ENCODE measurements at places on chromosomes 5 and 9. TPM values are rescaled to one million over a fixed set of nuclear protein-coding genes. Genes with fewer than 3 reads are reported as not detected.

DNA sequence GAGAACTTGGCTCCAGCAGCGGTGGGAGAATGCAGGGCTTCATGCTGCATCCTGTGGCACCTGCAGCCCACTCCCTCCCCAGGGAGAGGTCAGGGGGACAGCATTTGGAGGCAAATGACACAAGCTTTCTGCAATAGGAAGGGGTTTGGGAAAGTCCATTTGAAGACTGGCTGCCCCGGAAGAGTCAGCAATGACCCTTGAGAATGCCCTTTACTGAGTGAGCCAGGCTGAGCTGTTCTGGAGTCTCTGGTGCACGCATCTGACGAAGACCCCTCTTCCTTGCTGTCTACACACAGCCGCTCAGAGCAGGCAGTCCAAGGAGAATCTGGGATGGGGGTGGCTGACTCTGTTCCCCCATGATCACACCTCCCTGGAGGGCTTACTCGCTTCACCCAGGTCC lies 5.5 kb upstream of the NXNL2 start:
- DNase-seq = no peak

The CKMT2 gene
- not detected for total RNA-seq

The EPB41L4B gene
- 11.2 TPM for total RNA-seq

GRCh38 chr5:148238418-148238794 lies at the start of gene MARCOL:
MARCOL (plus strand) TSS chr5:148238525; CDS start chr5:148238598, 73 bp downstream.
- DNase-seq = no peak

DNA sequence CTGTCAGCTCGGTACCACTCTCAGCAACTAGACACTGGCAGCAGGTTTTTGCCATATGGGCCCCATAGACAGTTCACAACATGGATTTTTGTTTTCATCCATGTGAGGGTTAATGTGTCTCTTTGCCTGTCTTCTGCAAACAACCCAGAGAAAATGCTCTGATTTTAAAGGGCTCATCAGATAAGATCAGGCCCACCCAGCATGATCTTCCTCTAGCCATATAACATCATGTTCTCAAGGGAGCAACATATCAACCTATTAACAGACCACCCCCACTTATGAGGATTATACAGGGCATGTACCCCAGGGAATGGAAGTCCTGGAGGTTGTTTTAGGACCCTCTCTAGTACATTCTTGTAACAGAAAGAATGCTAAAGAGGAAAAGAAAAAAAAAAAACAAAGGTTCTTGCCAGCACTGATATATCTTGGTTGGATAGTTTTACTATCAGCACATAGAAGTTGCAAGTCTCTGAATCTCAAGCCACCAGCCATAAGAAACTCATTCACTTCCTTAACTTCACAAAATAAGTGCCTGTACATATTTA lies 1015.1 kb downstream of the TLE4 start:
- no peak for DNase-seq

The LPAR1 gene
- total RNA-seq = 67.9 TPM

DNA sequence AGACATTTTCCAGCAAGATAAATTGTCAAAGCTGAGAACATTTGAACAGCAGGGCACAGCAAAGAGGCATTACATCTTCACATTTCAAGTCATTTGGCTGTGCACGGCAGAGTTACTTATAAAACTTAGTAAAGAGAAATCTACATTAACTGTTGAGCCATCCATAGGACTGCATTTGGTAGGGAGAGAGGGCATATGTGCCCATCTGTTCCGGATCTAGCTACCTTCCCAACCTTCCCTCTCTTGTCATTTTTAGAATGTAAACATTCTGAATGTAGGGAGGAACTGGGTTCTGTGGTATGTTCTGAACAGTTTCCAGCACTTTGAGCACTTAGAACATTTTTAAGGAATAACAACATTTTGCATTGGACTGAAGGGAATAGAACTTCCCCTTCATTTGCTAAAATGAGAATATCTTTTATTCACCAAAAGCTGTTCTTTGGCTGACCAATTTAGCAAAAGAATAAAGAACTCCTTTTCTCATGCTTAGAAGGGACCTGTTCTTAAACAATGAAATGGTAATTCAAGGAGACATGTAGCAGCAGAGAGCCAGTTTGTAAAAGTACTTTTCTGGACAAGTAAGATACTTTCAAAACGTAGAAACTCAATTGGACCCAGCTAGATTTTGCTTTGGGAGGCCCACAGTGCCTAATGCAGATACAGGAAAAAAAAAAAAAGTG lies 104.4 kb downstream of the CETN3 start:
- DNase-seq = no peak

The NR4A3 gene
- total RNA-seq = 0.98 TPM

DNA sequence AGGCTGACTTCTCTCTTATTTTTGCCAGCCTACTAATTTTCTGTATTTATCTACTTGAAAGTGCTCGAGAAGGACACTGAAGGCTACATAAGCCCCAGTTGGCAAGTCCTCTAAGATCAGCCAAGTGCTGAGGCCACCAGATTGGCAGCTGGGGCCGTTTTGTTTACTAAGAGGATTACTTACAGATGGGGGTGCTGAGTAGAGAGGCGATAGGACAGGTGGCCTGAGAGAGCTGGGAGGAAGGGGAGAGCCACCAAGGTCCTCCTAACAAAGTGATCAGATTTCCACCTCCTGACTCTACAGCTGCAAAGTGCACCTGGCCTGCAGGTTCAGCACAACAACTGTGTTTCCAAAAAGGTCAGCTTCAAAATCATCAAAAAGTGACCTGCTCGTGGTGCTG lies 32.9 kb downstream of the FRMD3 start:
- DNase-seq = no peak

DNA sequence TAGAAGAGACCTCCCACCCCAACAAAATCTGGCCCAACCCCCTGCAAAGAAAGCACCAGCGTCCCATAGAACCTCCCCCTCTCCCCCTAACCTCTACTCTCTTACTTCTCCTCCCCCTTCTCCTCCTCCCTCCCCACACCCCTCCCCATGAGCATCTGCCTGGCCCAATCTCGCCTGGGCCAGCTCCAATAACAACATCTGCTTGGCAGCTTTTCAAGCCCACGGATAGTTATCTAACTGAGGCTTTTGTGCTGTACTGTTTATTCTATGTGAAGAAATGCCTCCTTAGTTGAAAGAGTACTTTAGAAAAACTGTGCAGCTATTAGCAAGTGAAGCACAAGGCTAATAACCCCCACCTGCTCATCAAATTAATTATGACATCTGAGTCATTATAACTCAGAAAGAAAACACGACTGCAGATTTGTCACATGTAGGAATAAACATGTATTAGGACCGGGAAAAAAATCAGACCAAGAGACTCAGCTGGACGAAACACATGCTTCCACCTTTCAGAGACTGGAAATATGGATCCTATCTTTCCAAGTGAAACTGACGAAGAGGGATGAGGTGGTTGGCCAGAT lies 42.8 kb downstream of the NFIB start:
- peak; percentile 51 for DNase-seq

DNA sequence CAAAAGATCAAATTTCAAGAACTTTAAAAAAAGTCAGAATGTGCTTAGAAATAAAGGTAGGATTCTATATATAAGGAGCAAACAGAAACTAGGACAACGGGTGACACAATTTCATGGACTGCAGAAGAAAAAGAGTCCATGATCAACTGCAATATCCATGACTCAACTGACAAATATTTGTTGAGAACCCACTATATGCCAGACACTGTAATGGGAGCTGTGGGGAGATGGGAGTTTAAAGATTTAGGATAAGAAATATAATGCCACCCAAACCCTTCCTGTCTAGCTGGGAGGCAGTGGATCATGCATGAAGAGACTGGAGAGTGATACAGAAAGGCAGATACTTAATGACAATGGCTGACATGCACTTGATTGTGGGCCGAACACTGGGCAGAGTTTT lies 27.6 kb upstream of the CCDC112 start:
- DNase-seq = peak; percentile 54

The NR3C1 gene
- total RNA-seq = 13.0 TPM

The PCDHA6 gene
- total RNA-seq = 0.35 TPM

The NTNG2 gene
- 1.7 TPM for total RNA-seq

The UNC5A gene
- total RNA-seq = 0.46 TPM

- DNase-seq = peak; percentile 4
These were observed 497.1 kb downstream of the ARHGEF28 start for GRCh38 chr5:74122979-74123590.

- no peak for DNase-seq
These were observed 13.5 kb upstream of the IQGAP2 start for GRCh38 chr5:76389513-76390154.

DNA sequence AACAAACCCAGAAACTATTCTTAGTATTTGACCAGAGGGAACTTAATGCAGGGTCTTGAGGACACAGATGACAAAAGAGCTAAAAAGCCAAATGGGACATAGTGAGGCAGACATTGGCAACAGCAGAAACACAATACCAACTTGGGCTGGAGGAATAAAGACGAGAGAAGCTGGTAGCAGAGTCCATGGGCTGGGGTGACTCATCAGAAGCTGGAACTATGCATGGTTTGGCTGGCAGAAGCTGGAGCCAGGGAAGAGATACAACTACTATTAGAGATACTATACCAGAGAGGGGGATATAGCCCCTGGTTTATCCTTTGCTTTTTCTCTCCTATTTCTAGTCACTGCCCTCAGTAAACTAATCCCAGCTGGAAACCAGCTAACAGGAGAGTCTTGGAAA lies 29.2 kb upstream of the DPYSL3 start:
- DNase-seq = peak; percentile 32

The BNIP1 gene
- total RNA-seq = 21.5 TPM

The EXOSC3 gene
- 125 TPM for total RNA-seq

The PCDHGA11 gene
- 0.92 TPM for total RNA-seq

- DNase-seq = peak; percentile 87
These were observed 333.3 kb downstream of the SEMA5A start for GRCh38 chr5:9212605-9213004.

GRCh38 chr5:55437452-55437851 lies 97.3 kb downstream of the PLPP1 start:
- no peak for DNase-seq

DNA sequence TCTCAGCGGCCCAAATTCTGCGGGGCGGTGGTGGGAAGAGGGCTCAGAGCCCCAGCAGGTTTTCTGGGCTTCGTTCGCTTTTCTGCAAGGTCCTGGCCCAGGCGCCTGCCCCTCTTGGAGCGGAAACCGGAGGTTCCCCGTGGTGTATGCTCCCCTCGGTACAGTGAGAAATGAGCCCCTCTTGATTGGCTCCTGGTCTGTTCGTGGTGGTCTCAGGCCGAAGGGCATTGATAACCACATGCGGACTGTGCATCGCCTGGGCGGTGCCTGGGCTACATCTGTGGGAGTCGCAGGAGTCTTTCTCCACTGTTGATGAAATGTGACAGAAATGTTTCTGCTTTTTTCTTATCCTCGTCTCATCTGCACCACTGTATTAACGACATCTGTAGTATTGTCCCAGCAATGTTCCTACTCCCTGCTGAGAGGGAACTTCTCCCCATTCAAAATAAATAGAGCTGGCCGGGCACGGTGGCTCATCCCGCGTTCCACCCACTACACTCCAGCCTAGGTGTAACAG lies 682 bp downstream of the MAN1B1 start:
- no peak for DNase-seq

GRCh38 chr9:34985311-34985899 lies 4.1 kb upstream of the DNAJB5 start:
- peak; percentile 65 for DNase-seq

The ELOVL7 gene
- total RNA-seq = 0.69 TPM

DNA sequence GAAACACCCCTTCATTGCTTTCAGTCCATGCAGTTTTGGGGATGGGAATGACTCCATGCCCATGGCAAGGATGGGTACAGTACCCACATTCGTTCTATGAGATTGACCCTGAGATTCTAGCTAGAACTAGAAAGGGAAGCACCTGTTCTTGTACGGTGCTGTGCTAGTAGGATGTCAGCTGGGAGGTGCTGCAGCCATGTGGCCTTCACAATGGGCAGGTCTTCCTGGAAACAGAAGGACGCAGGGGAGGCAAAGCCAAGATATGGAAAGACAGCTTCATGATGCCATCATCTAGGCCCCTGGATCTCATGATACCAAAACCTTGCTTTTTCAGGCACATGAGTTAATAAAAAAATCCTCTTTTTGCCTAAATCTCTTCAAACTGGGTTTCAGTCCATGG lies 10.5 kb upstream of the FGF1 start:
- no peak for DNase-seq

The FOXD4L6 gene
- not detected for total RNA-seq

The PCDHGA10 gene
- total RNA-seq = 0.23 TPM

- DNase-seq = no peak
These were observed 32.8 kb upstream of the SPRY4 start for GRCh38 chr5:142357469-142358090.

GRCh38 chr5:121797681-121798518 lies 53.8 kb upstream of the FTMT start:
- no peak for DNase-seq

- no peak for DNase-seq
These were observed 33.4 kb upstream of the TGFBR1 start for GRCh38 chr9:99071313-99072039.

- no peak for DNase-seq
These were observed 485.9 kb upstream of the C9orf72 start for GRCh38 chr9:28059192-28059591.

- no peak for DNase-seq
These were observed 22.4 kb downstream of the CXXC5 start for GRCh38 chr5:139670369-139671095.

The GRM6 gene
- total RNA-seq = not detected

DNA sequence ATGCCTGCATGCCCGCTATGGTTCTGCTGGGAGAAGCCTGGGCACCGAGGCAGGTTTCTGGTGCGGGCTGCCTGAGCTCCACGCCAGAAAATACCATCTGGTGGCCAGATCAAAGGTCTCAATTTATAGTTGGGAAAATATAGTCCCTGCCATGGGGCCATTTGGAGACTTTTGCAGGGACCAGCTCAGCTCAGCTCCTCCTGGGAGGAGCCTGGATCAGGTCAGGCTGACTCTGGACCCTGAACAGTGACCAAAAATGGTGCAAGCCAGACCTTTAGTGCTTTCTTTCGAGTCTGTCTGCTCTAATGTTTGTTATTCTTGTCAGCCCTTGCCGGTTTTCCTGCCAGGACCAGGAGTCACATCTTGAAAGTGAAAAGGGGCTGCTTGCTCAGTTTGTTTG lies 31.8 kb downstream of the HMCN2 start:
- DNase-seq = no peak

DNA sequence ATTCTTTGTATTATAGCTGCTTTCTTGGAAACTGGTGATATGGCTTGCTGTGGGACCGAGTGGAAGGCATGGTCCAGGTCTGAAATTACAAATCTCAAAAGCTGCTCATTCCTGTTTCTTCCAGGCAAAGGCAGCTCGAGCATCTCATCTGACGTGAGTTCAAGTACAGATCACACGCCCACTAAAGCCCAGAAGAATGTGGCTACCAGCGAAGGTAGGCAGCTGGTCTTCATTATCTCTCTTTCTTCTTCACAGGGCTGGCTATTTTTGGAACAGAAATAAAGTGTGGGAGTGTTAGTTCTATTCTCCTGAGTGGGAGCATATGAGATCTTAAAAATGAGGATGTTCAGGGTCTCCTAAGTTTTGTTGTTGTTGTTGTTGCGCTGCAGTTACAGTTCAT lies 115.9 kb downstream of the FBXL7 start:
- DNase-seq = no peak

DNA sequence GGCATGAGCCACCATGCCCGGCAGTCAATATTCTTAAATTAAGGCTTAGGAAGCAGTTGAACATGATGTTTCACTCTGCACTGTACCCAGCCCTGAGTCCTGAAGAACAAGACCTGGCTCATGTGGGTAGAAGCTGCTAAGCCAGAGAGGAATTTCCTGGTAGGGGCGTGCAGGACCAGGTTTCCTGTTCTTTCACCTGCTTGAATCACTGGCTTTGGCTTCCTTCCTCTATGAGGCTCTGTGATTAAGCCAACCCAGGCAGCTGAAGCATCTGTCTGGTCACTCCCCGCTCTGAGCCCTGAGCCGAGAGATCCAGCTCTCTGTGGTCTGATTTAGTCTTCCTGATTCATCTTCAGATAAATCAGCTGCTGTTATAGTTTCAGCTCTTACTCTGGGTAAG lies 29.1 kb downstream of the CFAP77 start:
- peak; percentile 48 for DNase-seq
